ENCODE measurements at places on chromosomes 11 and 22. TPM values are rescaled to one million over a fixed set of nuclear protein-coding genes. Genes with fewer than 3 reads are reported as not detected.

The EPS8L2 gene
- total RNA-seq: 1.9 TPM

The DERL3 gene
- 0.33 TPM for total RNA-seq

The OR10AG1 gene
- total RNA-seq: not detected

The MIAT gene
- 0.69 TPM for total RNA-seq

The TSKU gene
- 3.0 TPM for total RNA-seq

The LRRN4CL gene
- 0.43 TPM for total RNA-seq

The CLDN5 gene
- total RNA-seq: 465 TPM

The FUT4 gene
- total RNA-seq: 6.0 TPM

The PRG3 gene
- total RNA-seq: not detected

The CRYBB2 gene
- not detected for total RNA-seq

The UPK3A gene
- total RNA-seq: not detected

The GRK2 gene
- 26.1 TPM for total RNA-seq

The SEZ6L gene
- total RNA-seq: not detected

The GLB1L3 gene
- total RNA-seq: not detected

The MADD gene
- 24.4 TPM for total RNA-seq

The OR10A2 gene
- not detected for total RNA-seq

The TRIM6 gene
- 1.5 TPM for total RNA-seq

The EML3 gene
- total RNA-seq: 25.7 TPM

The C1QTNF4 gene
- total RNA-seq: 0.76 TPM

The ROBO4 gene
- total RNA-seq: 181 TPM

The OR56A1 gene
- not detected for total RNA-seq

The FOLH1 gene
- not detected for total RNA-seq

The GUCY1A2 gene
- under 0.01 TPM for total RNA-seq

The PHOX2A gene
- not detected for total RNA-seq

The MYOD1 gene
- total RNA-seq: not detected

The SEC14L2 gene
- 16.6 TPM for total RNA-seq

The SLC17A6 gene
- not detected for total RNA-seq

The KIAA1671 gene
- total RNA-seq: 34.5 TPM

The KIRREL3 gene
- total RNA-seq: not detected

The SFI1 gene
- total RNA-seq: 12.0 TPM

The PDGFB gene
- total RNA-seq: 25.9 TPM

The SAA2 gene
- not detected for total RNA-seq

The IGLL1 gene
- total RNA-seq: not detected

The DLG2 gene
- total RNA-seq: 0.52 TPM

The JHY gene
- total RNA-seq: 0.43 TPM

The MS4A7 gene
- not detected for total RNA-seq

The FOSL1 gene
- 0.76 TPM for total RNA-seq

The SMIM35 gene
- not detected for total RNA-seq

The MMP8 gene
- total RNA-seq: not detected

The MRGPRX4 gene
- total RNA-seq: 0.87 TPM

The POLD3 gene
- 9.9 TPM for total RNA-seq

The SWAP70 gene
- total RNA-seq: 87.1 TPM

The KDM4E gene
- not detected for total RNA-seq

The PIH1D2 gene
- 0.69 TPM for total RNA-seq

The KCNK4 gene
- total RNA-seq: not detected

Data from dermis lymphatic vessel endothelial cell (primary cell).